T-helper 17 cell (primary cell): ENCODE measurements at places on chromosomes 4 and X. TPM values are rescaled to one million over a fixed set of nuclear protein-coding genes. Genes with fewer than 3 reads are reported as not detected.

STPG2 gene
- total RNA-seq, result 0.21 TPM

F8A2 gene
- total RNA-seq, result not detected

PIR gene
- total RNA-seq, result not detected

LRAT gene
- not detected for total RNA-seq

GIMD1 gene
- total RNA-seq, result not detected

ARHGAP36 gene
- total RNA-seq, result not detected

SHISA3 gene
- not detected for total RNA-seq

FHDC1 gene
- 0.10 TPM for total RNA-seq

PRKG2 gene
- total RNA-seq, result 0.10 TPM

ASB12 gene
- total RNA-seq, result 0.22 TPM

CPZ gene
- total RNA-seq, result not detected

EVC2 gene
- total RNA-seq, result 6.8 TPM

CYTL1 gene
- total RNA-seq, result not detected

IL2 gene
- total RNA-seq, result 0.85 TPM

BGN gene
- not detected for total RNA-seq

MAGEA4 gene
- not detected for total RNA-seq

NEUROG2 gene
- not detected for total RNA-seq

PASD1 gene
- total RNA-seq, result not detected

MXRA5 gene
- total RNA-seq, result not detected

TIGD4 gene
- total RNA-seq, result 0.13 TPM

GAB3 gene
- total RNA-seq, result 17.7 TPM

FRMPD4 gene
- not detected for total RNA-seq

LGI2 gene
- not detected for total RNA-seq

FAT1 gene
- total RNA-seq, result not detected

PPP4R3C gene
- total RNA-seq, result not detected

GNPDA2 gene
- 8.4 TPM for total RNA-seq

FOXR2 gene
- total RNA-seq, result not detected

GYG2 gene
- not detected for total RNA-seq

NAA11 gene
- total RNA-seq, result not detected

C4orf54 gene
- not detected for total RNA-seq

FAM236A gene
- not detected for total RNA-seq

MBNL3 gene
- 34.1 TPM for total RNA-seq

SCRG1 gene
- total RNA-seq, result not detected

CFAP47 gene
- not detected for total RNA-seq

RTL5 gene
- total RNA-seq, result 2.6 TPM
